T-helper 9 cell (primary cell): ENCODE measurements at places on chromosomes 11 and 22.

DNA sequence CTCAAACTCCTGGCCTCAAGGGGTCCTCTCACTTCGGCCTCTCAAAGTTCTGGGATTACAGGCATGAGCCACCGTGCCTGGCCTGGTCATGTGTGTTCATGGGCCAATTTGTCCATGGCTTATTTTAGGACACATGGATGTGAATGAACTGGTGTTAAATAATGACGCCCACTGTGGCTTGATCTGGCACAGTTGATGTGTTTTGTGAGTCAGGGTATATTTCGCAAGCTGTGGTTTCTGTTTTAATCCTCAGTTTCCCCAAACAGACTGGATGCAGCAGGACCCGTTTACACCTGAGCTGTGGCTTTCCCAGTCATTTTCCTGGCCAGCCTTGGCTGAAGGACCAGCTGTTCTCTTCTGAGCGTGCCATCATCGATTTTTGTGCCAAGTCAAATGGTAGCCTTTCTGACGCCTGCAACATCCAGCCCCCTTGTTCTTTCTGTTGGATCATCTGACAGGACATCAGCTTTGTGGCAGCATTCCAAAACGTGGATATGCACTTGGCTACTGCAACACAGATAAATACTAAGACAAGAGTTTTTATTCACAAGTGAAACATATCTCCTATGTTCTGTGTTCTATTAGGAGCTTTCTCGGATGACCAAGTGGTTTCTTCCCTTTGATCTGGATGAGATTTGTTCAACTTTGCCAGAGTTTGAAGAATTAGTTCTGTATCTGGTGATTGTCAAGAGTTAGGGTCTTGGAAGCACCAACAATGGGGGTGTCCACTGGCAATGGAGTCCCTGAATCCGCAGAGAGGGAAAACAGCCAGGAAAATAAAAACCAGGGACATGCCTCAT is 40.0 kb upstream of the SEPTIN5 start:
- no peak for DNase-seq

DNA sequence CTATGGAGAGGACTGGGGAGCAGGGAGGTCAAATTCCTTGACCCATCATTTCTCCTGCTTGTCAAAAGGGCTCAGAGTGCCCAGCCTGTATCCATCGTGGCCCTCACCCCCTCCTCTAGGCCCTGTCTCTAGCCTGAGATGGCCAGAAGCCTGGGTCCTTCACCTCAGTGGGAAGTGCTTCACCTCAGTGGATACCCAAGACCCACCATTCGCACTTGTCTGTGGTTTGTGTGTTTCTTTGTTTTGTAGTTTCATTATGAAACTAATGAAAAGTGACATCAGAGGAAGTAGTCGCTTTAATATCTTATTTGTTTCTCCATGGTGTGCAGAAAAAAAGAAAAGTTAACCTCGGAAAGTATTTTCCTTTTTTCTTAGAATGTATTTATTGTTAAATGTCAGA is 194.0 kb upstream of the CADM1 start:
- DNase-seq = no peak

DNA sequence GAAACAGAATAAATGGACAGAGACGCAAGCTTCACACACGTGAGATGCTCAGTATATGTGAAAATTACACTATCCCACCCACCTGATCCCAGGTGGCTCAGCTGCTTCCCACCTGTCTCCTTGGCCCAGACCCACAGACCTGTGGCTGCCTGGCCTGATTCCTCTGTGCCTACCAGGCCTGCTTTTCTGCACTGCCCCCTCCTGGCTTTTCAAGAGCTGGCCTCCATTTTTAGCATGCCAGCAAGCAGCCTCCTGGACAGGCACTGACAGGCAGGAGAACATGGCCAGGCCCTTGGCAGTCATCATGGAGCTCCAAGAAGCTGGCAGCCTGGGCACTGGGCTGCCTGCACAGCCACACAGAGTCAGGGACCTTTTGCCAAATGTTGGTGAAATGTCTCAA is 79.5 kb upstream of the HMGXB4 start:
- no peak for DNase-seq

DNA sequence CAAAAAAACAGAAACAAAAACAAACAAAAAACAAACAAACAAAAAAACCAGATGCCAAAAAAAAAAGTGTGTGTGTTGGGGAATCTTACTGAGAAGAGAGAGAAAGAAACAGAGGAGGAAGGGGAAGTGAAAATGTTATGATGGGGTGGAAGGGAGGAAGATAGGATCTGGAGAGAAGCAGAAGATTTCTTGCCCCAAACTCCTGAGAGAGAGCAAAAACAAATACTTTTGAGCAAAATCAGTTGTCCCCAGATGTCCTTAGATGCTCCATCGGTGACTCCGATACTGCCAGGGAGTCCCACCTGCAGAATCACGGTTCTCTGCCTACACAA is 19.9 kb upstream of the GRAMD1B start:
- no peak for DNase-seq

- DNase-seq = no peak
Measured at GRCh38 chr11:18615628-18616392, 16.2 kb downstream of the MISFA start.

DNA sequence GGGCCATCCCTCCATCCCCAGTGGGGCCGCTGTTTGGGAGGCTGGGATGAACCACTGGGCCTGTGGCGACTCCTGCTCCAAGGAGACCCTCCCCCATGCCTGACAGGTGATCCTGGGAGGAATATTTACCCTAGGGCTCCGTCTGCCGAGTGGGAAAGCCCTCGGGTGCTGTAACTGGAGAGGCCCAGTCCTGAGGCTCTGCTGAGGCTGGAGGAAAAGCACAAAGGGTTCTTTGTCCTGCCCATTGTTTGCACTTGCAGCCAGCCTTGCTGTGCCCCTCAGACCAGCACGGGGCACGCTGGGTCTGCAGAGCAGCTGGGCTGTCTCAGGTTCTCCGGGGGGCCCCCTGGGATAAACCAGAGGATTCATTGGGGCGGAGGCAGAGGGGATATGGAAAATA is 321.1 kb downstream of the MN1 start:
- no peak for DNase-seq

- DNase-seq = no peak
Measured at GRCh38 chr11:112995423-112996090, 34.3 kb downstream of the NCAM1 start.

DNA sequence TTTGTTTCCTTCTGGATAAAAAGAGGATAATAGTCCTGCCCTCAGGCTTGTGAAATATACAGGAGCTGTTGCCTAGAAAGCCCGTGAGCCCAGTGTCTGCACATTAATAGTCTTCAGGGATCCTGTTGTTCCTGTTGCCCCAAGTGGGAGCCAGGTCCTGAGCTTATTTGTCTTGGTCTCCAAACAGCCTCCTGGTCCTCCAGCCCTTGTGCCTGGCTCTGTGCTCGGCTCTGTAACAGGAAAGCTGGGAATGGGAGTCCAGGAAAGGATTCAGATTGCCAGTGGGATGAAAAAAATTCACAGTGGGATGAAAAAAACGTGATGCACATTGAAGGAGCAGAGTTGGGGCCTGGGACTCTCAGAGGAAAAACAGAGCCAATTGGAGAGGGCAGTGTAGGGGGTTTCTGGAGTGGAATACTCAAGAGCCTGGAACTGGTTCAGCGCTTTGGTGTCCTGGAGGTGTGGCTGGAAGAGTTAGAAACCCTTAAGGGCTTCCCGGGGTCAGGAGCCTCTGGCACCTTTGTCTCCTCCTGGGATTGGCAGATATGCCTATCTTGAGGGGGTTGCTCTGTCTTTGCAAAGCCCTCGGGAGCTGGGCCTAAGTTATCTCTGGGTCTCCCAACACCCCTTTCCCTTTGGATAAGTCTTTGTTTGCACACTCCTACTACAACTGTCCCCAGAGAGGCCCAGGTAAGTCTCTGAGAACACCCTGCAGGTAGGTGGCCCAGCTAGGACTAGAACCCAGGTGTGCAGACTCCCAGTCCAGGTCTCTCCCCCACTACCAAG is 2.3 kb upstream of the INPPL1 start:
- DNase-seq = no peak

- DNase-seq = no peak
Measured at GRCh38 chr22:49365191-49365837, 462.4 kb downstream of the BRD1 start.

DNA sequence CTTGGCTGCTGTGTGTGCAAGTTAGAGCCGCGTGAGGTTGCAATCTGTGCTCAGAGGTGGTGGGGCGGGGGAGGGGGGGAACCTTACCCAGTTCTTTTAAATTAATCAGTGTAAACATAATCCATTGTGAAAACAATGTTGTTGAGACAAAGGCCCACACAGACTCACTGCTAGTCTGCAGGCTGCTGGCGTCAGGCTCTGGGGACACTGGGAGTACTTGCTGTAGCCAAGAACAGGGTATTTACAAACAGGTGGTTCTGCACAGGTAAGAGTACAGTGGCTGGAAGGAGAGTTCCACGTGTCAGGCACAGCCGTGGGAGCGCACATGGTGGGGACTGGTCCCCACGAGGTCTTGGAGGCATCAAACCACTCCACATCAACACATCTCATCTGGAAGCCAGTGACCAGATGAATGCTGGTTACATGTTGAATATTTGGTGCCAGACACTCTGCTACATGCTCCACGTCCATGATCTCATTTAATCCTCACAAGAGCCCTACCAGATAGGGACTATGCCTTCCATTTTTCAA is 27.4 kb downstream of the SCUBE1 start:
- no peak for DNase-seq

DNA sequence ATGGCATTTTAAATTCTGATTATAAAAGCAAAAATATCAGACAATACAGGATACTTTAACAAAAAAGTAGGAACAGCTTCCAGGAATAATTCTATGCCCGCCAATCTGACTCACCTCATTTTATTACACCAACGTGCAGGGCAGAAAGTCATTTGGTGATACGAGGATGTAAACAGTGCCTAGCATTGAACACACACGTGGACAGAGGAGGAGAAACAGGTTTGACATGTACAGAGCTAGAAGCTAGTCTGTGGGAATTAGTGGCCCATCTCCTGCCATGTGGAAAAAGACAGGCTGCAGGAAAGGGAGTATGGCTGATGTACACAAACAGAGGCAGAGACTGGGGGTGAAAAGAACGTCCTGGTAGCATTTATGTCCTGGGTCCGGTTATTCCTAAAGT is 9.0 kb upstream of the SPINDOC start:
- no peak for DNase-seq

DNA sequence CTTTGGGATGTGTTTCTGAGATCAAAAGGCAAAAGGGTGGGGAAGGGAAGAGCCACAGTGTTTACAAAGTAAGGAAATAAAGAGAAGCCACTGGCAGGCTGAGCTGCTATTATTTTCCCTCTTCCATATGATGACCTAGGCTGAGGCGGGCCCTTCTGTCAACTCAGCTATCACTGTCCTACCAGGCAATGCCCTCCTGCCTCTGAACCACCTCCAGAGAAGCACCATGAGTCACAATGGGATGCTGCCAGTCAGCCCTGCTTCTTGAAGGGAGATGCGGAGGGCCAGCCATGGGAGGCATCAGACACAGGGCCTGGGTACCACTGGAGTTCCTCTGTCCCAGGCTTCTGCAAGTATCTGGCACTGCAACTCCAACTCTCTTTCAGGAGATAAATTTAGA is 107.9 kb upstream of the BID start:
- no peak for DNase-seq

GRCh38 chr11:1208394-1209261 is 14.2 kb upstream of the MUC5B start:
- DNase-seq = no peak

DNA sequence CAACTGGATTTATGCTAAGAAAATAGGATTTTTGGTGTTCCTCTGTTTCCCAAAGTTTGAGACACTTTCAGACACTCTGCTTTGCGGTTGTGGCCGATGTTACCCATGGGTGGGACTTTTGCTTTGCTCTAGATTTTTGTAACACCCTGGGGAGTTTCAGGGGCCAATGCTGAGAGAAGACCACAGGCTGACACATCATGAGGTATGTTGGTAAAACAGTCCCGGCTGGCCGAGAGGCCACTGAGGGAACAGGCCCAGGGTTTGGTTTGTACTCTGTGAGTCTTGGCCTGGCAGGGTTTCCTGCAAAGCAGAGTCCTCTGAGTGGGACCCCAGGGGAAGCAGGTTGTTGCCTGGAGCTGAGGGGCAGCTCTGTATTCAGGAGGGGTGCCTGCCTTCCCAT is 78.5 kb upstream of the PITPNB start:
- DNase-seq = no peak

GRCh38 chr11:104876324-104876723 is 21.9 kb downstream of the CASP12 start:
- DNase-seq = no peak

DNA sequence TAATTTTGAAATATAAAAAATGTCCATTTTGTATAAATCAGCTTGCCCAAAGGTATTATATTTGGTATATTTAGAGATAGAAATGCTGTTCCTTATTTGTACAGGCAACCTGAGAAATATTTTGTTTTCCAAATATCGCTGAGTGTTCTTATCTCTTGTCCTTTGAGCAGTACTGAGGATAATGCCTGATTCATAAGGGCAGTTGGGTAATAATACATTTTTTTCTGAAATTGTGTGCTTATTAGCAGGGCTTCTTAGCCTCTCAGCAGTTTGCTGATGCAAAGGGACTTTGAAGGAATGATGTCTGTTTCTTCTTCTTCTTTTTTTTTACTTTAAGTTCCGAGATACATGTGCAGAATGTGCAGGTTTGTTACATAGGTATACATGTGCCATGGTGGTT is 69.1 kb downstream of the LDLRAD3 start:
- DNase-seq = no peak

GRCh38 chr22:46829941-46830715 is 67.7 kb downstream of the TBC1D22A start:
- DNase-seq = no peak

DNA sequence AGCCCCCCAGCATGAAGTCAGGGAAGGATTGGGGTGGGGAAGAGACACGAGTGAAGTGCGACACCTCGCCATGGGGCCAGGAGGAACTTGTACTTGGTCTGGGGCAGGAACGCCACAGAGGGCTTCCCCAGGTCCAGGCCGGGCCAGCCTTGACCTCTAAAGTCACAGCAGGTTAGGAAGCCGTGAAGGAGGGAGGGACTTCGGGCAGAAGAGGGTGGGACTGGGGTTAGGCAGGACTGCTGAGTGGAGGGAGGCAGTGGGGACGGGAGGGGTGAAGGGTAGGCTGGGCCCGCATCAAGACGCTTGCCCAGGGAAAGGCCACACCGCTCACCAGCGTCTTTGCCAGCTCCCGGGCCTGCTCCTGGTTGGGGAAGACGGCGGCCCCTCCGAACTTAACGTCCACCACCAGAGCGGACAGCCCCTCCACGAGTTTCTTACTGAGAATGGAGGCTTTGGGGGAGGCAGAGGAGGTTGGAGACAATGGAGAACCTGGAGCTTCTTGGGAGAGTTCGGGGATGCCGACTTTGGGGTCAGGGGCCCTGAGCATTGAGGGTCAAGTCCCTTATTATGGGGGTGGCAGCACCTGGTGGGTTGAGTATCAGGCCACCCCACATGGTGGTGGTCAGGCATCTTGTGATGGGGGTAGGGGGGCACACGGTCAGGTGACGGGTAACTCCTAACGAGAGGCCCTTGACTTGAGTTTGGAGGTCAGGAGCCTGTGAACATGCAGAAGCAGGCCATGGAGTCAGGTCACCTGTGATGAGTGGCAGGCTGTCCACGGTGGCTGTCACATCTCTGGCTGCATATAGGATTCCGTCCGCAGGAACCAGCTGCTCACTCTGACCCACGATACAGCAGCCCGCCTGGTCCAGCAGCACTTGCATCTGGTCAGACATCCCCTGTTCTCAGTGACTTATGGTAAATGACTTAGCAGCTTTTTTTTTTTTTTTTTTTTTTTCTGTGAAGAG is 1.7 kb upstream of the SCO2 start:
- no peak for DNase-seq

GRCh38 chr11:111814557-111815320 is 48.5 kb upstream of the PPP2R1B start:
- no peak for DNase-seq
